ENCODE measurements at places on chromosomes 1 and 21. TPM values are rescaled to one million over a fixed set of nuclear protein-coding genes. Genes with fewer than 3 reads are reported as not detected.

GRCh38 chr1:118931876-118932275, 56.3 kb downstream of the TBX15 start:
- H3K4me3 ChIP-seq, result no peak overlapping the region
- H3K27ac ChIP-seq, result no peak overlapping the region
- no peaks in the 10 kb centered on the region for H3K4me1 ChIP-seq
- DNase-seq, result no peak
- H3K27me3 ChIP-seq, result peaks cover 12% of the 10 kb centered on the region
- no peaks in the 10 kb centered on the region for H3K36me3 ChIP-seq

- no peak for DNase-seq
- peaks cover 47% of the 10 kb centered on the region for H3K27me3 ChIP-seq
- H3K27ac ChIP-seq, result no peak overlapping the region
- H3K36me3 ChIP-seq, result no peaks in the 10 kb centered on the region
Measured at GRCh38 chr1:112265931-112266330, 130.1 kb upstream of the CTTNBP2NL start.

GRCh38 chr1:74811436-74812179, 78.7 kb downstream of the TYW3 start:
- no peak overlapping the region for H3K27ac ChIP-seq
- H3K4me1 ChIP-seq, result no peaks in the 10 kb centered on the region
- no peaks in the 10 kb centered on the region for H3K27me3 ChIP-seq

DNA sequence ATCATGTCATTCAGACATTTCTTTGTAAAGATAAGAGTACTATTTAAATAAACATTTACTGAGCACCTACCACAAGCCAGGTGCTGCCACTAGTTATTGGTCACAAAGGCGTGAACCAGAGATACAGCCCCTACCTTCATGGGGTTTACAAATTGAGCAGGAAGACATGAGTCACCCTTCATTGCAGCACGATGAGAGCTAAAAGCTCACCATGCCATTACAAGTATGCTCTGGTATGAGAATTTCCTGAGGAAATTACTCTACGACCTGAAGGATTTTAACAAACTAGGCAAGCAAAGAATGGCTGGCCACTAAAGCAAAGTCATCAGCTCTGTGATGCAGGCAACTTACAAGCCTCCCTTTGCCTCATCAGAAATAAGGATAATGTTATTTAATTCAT, 346.8 kb downstream of the BRINP2 start:
- no peaks in the 10 kb centered on the region for H3K4me1 ChIP-seq
- H3K27ac ChIP-seq, result no peak overlapping the region
- H3K36me3 ChIP-seq, result no peaks in the 10 kb centered on the region

DNA sequence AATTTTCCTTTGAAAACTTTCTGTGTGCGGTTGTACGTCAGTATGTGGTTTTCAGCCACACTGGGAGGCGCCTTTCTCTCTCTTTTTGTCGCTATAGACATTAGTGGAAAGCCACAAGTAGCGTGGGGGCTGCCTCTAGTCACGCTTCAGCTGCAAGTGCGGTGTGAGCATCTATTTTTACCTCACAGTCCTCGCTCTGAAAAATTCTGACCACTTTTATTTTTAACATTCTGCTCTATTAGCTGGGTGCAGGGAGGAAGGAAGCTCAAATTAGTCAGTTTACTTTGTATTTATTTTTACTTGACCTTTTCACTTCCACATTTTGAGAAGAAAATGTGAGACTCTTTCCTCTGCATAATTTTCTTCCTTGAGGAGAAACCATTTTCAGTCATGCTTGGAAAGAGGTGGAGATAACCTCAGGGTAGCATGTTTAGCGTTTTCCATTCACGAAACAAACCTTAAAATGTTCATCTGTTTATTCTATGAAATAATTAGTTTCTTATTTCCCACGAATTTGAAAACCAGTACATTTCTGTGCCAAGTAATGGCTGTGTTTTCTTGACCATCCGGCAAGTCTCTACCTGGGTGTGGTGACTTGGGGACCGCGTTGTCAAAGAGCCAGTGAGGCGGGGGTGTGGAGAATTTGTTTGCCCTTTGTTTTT, 35.6 kb downstream of the ADARB1 start:
- H3K4me1 ChIP-seq, result peaks cover under 1% of the 10 kb centered on the region
- peaks cover 20% of the 10 kb centered on the region for H3K27me3 ChIP-seq
- no peak overlapping the region for H3K4me3 ChIP-seq
- no peak overlapping the region for H3K27ac ChIP-seq
- H3K36me3 ChIP-seq, result no peaks in the 10 kb centered on the region
- no peak for DNase-seq

DNA sequence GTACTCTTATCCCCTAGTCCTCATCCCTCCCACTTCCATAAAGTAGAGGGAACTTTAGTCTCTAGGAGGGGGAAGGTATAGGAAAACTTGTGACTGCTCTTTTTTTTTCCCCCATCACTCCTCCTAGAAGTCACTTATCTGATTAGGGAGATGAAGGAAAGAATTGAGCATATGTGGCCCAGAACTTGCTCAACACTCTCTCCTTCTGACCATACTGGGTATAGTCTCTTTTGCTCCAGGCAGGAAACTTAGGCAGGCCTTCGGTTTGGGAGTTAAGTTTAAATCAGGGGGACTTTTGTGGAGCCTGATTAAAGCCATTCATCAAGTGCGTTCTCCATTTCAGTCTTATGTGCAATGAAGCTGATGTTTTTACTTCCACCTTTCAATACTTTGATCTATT, 5.8 kb downstream of the UBE2U start:
- H3K27ac ChIP-seq, result no peak overlapping the region
- no peak overlapping the region for H3K4me3 ChIP-seq
- no peaks in the 10 kb centered on the region for H3K36me3 ChIP-seq
- H3K4me1 ChIP-seq, result no peaks in the 10 kb centered on the region

DNA sequence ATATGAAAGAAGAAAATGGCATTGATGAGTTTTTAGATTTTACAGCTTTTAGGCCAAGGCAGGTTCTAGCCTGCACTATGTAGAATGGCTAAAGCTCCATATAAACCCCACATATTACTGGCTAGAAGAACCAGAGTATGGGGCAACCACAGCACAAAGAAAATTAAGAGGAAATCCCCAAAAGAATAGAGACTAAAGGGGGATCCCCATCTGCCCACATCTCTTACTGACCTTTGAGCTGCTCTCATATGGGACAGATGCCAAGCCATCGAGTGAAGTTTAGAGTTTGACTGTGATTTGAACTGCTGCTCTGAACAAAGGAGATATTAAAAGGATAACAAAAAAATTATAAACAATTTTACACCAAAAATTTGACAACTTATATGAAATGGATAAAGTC, 102.2 kb upstream of the HAO2 start:
- H3K27me3 ChIP-seq, result no peaks in the 10 kb centered on the region
- no peak overlapping the region for H3K4me3 ChIP-seq
- H3K36me3 ChIP-seq, result no peaks in the 10 kb centered on the region
- DNase-seq, result no peak
- H3K27ac ChIP-seq, result no peak overlapping the region

- no peaks in the 10 kb centered on the region for H3K27me3 ChIP-seq
- H3K4me3 ChIP-seq, result no peak overlapping the region
- no peak overlapping the region for H3K27ac ChIP-seq
- DNase-seq, result no peak
- peaks cover 5% of the 10 kb centered on the region for H3K36me3 ChIP-seq
Measured at GRCh38 chr1:89779151-89779940, 41.5 kb upstream of the LRRC8D start.

- H3K4me1 ChIP-seq, result no peaks in the 10 kb centered on the region
- H3K4me3 ChIP-seq, result no peak overlapping the region
- H3K36me3 ChIP-seq, result no peaks in the 10 kb centered on the region
- no peak for DNase-seq
Measured at GRCh38 chr1:38235705-38236104, 189.1 kb upstream of the POU3F1 start.

- no peak overlapping the region for H3K4me3 ChIP-seq
- no peaks in the 10 kb centered on the region for H3K4me1 ChIP-seq
- H3K36me3 ChIP-seq, result no peaks in the 10 kb centered on the region
- H3K27me3 ChIP-seq, result no peaks in the 10 kb centered on the region
- DNase-seq, result no peak
Measured at GRCh38 chr21:39802217-39802616, 57.2 kb downstream of the IGSF5 start.

GRCh38 chr1:60488847-60489246, 415.3 kb upstream of the C1orf87 start:
- H3K36me3 ChIP-seq, result peaks cover 8% of the 10 kb centered on the region
- H3K27ac ChIP-seq, result no peak overlapping the region
- no peaks in the 10 kb centered on the region for H3K4me1 ChIP-seq
- no peak overlapping the region for H3K4me3 ChIP-seq

GRCh38 chr1:30183895-30184294, 539.5 kb downstream of the MATN1 start:
- DNase-seq, result no peak
- H3K27ac ChIP-seq, result no peak overlapping the region
- no peaks in the 10 kb centered on the region for H3K4me1 ChIP-seq
- peaks cover 41% of the 10 kb centered on the region for H3K27me3 ChIP-seq

Gene EDARADD
- not detected for total RNA-seq

Gene OLIG2
- not detected for total RNA-seq

Gene FCGR3A
- not detected for total RNA-seq

Gene OR6K3
- total RNA-seq, result not detected

Gene CLCNKA
- total RNA-seq, result not detected
